ENCODE measurements at places on chromosomes 13 and 19.

GRCh38 chr13:99193152-99193551 is 7.5 kb upstream of the UBAC2 start:
- DNase-seq = no peak

GRCh38 chr19:35034588-35035382 is 4.5 kb downstream of the SCN1B start:
- DNase-seq = no peak

DNA sequence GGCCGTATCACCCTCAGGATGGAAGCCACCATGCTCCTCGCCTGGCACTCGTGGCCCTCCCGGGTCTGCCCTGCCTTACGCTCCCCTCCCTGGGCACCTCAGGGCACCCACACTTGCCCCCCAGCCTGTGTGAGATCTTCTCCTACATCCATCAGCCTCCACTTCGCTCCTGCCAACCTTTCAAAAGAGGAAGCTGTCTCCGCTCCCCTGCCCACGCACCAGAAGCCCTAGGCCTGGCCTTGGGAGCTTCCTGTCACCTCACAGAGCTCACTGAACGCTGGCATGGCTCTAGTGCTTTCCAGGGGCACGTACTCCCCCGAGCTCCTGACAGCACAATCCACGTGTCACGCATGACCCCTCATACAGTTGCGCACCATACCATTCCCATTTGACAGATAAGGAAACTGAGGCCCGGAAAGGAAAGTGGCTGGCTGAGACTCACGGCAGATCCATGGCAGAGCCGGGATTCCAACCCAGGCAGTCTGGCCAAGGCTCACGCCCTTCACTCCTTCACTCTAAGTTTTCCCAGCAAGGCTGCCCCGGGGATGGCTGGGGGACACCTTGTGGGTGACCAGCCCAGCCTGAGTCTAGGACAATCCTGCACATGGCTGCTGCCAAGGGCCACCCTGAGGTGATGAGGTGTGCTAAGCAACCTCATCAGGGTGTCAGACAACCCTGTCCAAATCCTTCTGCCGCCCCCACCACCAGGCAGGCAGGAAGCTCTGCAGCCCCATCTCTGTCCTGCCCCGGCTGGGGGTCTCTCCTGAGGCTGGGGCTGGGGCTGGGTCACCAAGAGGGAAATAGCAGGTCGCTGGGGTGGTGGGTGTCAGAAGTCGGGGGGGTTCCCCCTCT is 19.3 kb downstream of the PPP1R12C start:
- DNase-seq = peak; percentile 54

DNA sequence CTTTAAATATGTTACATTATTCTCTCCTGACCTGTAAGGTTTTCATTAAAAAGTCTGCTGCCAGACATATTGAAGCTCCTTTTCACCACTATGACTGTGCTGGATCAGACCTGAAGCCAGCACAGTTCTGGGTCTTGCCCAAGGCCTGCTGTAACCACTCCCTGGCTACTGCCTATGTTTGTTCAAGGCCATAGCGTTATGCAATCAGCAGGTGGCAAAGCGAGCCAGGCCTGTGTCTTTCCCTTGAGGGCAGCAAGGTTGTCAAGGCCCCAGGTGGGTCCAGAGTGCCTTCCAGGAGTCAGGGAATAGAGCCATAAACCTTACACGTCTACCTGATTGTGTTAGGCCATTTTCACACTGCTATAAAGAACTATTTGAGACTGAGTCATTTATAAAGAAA is 496.8 kb upstream of the PCDH9 start:
- DNase-seq = no peak

GRCh38 chr13:50229960-50230661 is 214.9 kb downstream of the KCNRG start:
- DNase-seq = no peak

GRCh38 chr19:22783651-22784410 is at the start of gene ZNF99:
Gene ZNF99 (minus strand): TSS chr19:22784151. CDS start chr19:22784016, 135 bp downstream.
- no peak for DNase-seq

- DNase-seq = no peak
Observed at GRCh38 chr13:111503376-111503775, 182.9 kb downstream of the TEX29 start.

GRCh38 chr19:940591-941291 is 14.9 kb downstream of the ARID3A start:
- no peak for DNase-seq
